ENCODE measurements at places on chromosomes 11 and 22.

GRCh38 chr22:49271369-49271727 lies 556.3 kb downstream of the BRD1 start:
- no peak for DNase-seq

DNA sequence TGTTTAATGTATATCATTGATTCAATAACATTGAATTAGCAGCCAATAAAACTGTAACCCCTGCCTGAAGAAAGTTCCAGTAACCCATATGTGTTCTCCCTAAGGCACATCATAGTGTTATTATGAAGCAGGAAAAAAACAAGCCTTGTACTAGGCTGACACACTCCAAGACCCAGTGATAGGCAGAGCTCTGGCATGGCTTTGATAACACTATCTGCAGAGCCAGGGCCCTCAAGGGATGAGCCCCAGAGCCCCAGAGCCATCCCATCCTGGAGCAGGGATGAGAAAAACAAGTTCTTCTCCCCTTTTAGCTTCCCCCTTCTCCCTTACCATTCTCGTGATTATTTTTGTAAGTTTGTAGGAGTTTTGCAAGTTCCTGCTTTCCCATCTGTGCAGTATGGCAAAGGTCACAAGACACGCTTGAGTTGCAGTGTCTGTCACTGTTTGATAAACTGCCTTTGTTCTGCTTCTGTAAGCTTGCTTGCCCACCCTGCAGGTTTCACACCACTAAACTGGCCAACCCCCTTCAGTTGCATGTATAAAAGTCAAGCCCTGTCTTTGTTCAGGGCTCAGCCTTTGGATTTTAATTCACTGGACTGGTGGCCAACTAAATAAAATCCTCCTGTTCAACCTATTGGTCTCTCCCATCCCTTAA lies 22.3 kb upstream of the GUCY1A2 start:
- DNase-seq, result no peak

- no peak for DNase-seq
Observed at GRCh38 chr22:43600265-43600664, 188.5 kb downstream of the MPPED1 start.

GRCh38 chr11:57474017-57474802 lies 13.9 kb downstream of the RTN4RL2 start:
- DNase-seq, result no peak

- no peak for DNase-seq
Observed at GRCh38 chr22:19927696-19928095, 13.9 kb upstream of the COMT start.

DNA sequence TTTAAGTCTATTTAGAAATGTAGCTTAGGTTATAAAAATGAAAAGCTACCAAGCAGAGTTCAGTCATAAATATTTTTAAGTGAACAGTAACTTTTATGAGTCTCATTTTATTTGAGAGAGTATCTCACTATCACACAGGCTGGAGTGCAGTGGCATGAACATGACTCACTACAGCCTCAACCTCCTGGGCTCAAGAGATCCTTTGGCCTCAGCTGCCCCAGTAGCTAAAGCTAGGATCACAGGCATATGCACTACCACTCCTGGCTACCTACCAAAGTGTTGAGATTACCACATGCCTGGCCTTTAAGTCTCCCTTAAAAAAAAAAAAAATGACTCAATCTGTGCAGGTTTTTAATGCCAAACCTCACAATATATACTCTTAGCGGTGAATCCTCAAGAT lies 34.7 kb upstream of the CLNS1A start:
- no peak for DNase-seq

GRCh38 chr11:57458060-57458409 lies 2.3 kb upstream of the RTN4RL2 start:
- DNase-seq, result no peak

DNA sequence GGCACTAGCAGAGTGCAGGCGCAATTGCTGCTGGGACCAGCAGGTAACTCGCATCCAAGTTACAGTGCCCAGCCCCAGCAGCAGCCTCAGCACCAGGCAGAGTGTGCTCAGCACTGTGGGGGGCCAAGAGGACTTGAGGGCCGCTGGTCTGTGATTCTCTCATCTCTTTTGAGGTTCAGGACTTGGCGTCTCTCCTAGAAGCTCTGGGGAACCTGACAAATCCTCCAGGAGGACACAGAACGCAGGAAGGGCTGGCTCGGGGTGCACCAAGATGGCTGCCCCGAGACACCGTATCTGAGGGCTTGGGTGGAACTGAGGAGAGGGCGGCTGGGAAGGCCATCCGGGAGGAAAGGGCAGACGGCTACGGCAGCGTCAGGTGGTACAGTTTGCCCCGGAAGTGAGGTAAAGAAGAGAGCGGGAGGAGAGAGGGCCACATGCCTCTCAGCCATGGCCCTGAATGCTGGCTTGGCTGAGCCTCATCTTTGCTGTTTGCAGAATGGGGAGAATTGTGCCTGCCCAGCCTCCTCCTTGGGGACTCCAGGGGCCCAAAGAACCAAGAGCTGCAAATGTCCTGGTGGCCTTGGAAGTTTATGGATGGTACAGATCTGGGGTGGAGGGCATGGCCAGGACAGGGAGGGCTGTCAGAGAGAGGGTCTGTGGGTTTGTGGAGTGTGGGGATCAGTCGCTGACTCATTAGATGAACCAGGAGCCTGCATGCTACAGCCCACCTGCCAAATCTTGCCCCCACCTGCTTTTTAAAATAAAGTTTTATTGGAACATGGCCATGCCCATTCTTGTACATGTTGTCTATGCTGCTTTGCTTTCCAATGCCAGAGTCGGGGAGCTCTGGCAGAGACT lies 78.0 kb downstream of the MYEOV start:
- DNase-seq, result no peak

DNA sequence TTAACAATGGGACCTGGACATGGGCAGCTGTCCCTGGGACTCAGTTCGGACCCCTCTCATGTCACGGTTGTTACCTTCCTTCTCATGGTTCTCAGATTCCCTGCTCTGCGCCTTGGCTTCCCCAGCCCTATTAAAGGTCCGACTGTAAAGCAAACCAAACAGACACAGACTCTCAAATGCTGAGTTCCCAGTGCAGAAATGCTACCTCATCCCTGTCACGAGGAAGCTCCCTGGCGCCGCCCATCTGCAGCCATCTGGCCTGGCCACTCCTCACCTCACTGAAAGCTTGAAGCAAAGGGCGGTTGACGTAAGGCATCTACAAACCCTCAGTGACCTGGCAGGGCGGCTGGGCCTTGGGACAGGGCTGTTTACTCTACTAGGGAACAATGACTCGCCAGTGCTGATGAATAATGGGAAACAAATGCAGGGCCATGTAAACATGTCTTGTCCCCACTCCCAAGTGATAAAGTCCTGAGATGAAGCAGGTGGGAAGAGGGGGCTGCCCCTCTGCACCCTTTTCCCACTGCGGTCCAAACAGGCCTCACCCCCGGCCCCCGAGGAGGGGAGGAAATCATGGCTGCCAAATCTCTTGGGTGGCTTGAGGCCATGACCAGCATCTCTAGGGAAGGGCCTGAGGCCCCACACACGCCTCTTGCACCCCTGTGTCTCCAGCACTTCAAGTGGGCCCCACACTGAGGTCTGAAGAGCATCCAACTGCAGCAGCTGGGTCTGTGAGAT lies 49.3 kb downstream of the SCUBE1 start:
- DNase-seq, result no peak

DNA sequence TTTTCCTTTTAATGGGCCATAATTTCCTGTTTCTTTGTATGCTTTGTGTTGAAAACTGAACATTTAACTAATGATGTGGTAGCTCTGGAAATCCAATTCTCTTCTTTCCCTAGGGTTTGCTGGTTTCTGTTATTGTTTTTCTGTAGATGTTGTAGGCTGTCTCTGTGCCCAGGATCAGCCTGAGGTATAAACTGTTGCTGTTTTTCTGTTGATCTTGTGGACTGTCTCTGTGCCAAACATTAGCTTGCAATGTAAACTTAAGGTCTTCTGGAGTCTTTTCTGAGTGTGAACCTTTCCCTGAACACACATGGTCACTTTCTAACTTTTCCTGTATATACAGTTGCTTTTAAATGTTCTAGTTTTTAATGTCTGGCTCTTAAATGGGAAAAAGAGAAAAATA lies 5.9 kb upstream of the TSKU start:
- DNase-seq, result no peak

- no peak for DNase-seq
Observed at GRCh38 chr22:25086902-25087282, 112.8 kb upstream of the CRYBB3 start.

DNA sequence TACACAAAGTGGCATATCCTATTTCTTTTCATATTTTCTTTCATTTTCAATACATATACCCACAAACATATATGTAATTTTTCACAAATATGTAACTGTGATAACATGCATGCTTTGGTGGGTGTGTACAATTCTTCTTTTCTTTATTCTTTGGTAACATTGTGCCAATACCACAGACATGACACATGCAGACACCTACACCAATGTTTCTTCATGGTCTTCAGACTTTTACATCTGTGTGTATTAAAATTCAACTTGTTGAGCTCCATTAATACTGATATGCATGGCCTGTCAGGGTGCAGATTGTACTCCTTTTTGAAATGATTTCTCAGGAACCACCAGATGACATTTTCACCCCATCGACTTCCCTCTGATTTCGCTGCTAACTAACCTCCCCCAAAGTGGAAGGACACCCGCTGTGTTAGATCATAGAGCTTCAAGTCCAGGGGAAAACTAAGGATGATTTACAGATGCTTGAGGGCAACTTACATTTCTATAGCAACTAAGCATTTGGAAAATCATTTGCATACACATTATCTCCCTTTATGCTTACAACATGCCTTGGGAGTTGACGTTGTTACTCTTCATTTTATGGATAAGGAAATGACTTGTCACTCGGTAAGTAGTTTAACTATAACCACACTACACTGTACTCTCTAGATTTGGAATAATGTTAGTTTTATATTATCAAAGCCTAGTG lies 10.5 kb upstream of the PANX3 start:
- no peak for DNase-seq

DNA sequence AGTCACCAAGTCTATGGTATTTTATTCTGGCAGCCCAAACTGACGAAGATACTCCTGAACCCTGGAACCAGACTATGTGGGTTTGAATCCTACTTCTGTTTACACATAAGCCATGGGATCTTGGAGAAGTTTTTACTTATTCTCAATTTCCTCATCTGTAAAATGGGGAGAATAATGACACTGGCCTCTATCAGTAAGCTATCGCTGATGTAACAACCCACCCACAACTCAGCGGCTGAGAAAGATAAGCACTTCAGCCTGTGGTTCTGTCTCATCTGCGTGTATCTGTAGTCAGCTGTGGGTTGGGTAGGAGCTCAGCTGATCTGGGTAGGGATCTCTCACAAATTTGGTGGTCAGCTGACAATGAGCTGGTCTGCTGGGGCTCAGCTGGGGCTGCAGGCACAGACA lies 68.0 kb upstream of the ALX4 start:
- no peak for DNase-seq

DNA sequence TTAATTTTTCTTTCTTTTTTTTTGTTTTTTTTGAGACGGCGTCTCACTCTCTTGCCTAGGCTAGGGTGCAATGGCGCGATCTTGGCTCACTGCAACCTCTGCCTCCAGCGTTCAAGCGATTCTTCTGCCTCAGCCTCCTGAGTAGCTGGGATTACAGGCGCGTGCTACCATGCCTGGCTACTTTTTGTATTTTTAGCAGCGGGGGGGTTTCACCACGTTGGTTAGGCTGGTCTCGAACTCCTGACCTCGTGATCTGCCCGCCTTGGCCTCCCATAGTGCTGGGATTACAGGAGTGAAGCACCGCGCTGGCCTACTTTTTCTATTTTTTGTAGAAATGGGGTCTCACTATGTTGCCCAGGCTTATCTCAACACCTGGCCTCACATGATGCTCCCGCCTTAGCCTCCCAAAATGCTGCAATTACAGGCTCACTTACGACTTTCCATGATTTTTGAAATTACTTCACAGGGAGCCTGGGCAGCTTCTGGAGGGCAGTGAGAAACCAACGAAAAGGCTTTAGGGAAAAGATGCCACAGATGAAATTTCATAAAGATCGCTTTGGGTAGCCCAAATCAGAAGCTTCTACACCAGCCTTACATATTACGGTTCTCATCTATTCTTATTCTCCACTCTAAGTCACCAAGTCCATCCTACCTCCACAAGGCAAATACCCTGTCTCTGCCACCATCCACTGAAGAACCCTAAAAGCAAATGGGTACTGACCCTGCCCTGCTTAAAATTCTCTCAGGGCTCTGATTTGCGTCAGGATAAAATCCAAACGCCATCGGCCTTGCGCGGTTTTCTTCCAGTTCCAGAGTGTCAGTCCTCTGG lies 866 bp upstream of the RRM1 start:
- no peak for DNase-seq

DNA sequence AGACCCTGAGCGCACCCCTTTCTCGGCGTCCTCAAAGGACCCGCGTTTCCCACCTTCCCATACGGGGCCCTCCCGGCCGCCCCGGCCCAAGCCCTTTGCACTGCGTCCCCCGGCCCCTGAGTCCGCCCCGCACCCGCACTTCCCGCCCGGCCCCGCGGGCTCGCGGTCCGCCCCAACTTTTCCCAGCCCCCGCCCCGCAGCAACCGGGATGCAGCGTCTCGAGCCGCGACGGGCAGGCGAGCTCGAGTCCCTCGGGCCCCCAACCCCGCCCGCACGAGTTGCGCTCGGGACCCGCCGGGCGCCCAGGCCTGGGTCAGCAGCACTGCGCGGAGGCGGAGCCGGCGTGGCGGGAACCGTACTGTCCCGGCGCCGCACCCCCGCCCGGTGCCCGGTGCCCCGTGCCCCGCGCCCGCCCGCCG lies 371 bp downstream of the SMCO4 start:
- DNase-seq, result no peak

GRCh38 chr11:4459500-4459899 lies 10.4 kb downstream of the OR52K2 start:
- DNase-seq, result no peak

GRCh38 chr11:18320617-18321016 lies 1.3 kb downstream of the HPS5 start:
- DNase-seq, result no peak

DNA sequence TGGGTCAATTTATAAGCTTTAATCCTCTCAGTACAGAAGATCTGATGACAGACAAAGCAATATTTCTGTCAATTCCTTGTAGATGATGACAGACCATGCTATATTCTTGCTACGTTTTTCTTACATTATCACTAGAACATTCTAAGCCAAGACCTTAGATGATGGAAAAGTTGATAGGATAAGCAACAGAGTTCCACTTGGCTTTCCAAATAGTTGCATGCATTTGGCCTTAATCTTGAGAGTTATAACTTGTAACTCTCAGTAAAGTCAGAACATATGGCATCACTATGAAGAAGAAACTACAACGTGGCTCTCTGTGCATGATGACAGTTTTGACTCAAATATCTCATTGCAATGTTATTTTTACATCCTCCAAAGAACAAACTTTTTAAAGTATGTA lies 544.3 kb upstream of the LRRC4C start:
- no peak for DNase-seq

GRCh38 chr11:68342459-68343158 lies 30.2 kb downstream of the LRP5 start:
- DNase-seq, result no peak

DNA sequence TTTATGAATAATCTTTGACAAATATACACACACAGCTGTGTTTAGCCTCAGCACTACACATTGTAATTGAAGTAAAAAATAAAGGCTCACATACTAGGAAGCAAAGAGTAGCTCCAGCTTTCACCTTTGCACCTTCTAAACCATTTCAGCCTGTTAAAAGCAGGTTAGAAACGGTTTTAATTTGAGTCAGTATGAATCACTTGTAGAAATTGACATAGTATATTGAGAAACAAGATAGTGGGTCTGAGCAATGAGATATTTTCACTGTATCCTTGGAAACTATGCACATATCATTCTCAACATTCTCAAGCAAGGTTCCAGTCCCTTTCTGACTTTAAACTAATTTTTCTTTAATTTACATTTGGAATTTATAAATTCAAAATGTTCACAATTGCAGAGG lies 380.3 kb downstream of the AASDHPPT start:
- no peak for DNase-seq

- no peak for DNase-seq
Observed at GRCh38 chr11:90178751-90179150, 44.1 kb downstream of the CHORDC1 start.

Data from NCI-H1417 treated with DMSO at 0.1 percent for 48 hours (cell line).